ENCODE measurements at places on chromosomes 2 and 18.

DNA sequence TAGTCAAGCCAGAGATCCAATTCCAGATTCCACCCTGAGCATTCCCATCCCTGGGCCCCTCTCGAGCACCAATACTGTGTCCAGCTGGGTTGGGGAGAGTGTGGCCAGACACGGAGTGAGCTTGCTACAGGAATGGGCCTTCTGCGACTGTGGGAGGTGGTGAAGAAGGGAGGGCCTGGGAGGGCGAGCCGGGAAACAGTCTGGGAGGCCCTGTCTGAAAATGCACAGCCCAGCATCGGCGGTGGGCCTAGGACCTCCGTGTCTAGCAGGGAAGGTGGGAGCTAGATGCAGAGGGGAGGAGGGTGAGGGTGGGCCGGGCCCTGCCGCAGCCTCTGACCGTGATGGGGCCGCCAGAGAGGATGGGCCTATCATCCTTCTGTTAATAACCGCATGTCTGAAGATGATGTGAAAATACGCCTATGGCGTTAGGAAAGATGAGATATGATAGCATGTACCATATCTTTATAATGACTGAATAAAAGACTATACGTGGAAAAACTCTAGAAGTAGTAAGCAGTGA is 1.9 kb upstream of the OTOS start:
- no peak for DNase-seq

DNA sequence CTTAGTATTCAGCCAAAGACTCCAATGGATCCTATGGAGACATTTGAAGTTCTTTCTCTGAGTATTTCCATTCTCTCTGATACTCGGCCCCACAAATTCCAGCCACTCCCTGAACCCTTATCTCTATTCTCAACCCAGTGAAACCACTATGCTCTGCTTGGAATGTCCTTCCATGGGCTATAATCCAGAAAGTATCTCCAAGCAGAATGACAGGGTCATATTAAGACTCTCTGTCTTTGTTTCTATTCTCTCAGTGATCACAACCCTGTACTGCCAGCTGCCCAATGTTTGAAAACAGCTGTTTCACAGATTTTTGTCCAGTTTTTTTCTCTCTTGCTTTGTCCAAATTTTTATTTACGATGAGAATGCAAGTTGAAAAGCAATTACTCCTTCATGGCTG is 21.9 kb downstream of the CHMP3 start:
- no peak for DNase-seq

- DNase-seq: no peak
These were observed 149.2 kb upstream of the VWC2L start for GRCh38 chr2:214261683-214262082.

DNA sequence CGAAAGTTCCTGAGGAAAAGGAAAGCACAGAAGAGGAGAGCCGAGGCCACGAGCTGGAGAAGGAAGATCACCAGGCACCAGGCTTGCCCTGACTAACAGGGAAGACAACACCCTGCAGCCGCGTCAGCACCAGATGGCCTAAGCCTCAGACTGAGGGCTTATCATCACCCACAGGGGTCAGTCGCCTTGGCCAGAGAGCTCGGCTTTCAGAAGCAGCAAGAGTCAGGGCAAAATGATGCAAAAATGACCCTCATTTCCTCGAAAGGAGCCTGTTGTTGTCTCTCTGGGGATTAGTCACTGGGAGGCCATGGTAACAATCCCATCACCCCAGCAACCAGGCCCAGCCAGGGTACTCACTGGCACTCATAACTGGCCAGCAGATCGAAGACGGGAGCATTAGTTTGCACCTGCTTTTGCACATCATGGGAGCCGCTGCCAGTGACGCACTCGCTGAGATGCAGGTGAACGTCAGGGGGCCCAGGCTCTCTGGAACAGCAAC is 42.7 kb upstream of the ZFP36L2 start:
- DNase-seq: no peak

DNA sequence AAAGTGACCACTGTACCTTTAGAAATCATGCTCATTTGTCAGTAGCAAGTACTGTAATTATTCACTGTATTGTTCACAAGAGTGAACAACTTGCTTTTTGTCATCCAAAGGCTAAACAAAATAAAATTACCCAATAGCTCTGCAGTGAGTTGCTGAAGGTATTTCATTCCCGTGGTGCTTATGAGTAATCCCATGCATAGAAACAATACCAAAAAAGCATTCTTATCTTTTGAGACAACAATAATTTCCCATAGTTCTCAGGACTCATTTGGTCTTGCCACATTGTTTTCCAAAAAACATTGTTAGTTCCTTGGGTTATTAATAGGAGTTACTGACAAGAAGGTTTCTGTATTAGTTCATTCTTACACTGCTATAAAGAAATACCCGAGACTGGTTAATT is 503.2 kb upstream of the FAM98A start:
- DNase-seq: no peak

GRCh38 chr2:25301453-25302352 is 40.0 kb downstream of the DNMT3A start:
- DNase-seq: peak; percentile 68

DNA sequence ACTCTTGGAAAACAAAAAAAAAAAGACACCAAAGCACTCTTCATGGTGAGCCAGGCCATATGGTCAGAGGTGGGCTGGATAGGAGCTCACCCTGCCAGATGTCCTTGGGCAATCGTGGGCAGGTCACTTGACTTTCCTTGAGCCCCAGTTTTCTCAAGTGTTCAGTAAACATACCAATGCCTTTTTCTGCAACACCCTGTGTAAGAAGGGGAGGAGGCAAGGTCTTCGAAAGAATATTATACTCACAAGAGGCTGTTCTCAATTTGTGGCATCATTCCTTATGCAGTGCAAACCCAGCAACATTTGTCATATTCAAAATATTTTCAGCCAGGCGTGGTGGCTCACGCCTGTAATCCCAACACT is 22.9 kb upstream of the TMEM87B start:
- no peak for DNase-seq

- DNase-seq: no peak
These were observed 62.5 kb downstream of the GNAL start for GRCh38 chr18:11751341-11752115.

DNA sequence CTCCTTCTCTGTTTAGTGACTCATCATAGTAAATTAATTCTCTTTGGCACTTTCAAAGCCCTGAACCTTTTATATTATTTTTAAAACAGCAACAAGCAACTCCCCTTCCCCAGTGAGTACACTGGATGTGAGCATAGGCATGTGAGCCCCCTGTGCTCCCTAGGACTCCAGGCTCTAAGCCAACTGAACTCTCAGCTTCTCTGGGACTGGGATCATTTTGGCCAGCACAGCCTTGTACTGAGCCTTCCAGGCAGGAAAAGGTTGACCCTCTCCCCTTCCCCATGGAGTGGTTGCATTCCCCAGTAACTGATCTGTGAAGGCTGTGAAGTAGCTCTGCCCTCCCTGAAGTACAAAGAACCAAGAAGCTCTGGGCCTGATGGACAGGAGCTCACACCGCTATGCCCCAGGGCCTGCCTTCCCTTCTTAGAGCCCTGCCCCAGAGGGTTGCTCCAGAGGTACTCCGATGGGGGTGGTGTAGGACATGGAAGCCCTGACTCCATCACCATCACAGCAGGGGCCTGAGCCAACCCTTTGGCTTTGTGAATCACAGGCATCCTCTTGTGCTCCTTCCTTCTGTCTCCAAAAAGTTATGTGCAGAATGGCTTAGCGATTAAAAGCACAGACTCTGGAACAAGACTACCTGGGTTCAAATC is 57.8 kb downstream of the ADD2 start:
- DNase-seq: no peak

DNA sequence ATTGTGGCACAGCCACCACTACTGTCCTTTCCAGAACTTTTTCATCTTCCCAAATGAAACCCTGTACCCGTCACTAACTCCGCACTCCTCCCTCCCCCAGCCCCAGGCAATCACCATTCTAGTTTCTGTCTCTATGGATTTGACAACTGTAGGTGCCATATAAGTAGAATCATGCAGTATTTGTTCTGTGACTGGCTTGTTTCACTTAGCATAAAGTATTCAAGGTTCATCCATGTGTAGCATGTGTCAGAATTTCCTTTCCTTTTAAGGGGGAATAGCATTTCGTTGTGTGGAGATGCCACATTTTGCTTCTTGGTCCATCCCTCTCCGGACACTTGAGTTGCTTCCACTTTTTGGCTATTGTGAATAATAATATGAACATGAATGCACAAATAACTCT is 842 bp upstream of the CKAP2L start:
- DNase-seq: no peak

DNA sequence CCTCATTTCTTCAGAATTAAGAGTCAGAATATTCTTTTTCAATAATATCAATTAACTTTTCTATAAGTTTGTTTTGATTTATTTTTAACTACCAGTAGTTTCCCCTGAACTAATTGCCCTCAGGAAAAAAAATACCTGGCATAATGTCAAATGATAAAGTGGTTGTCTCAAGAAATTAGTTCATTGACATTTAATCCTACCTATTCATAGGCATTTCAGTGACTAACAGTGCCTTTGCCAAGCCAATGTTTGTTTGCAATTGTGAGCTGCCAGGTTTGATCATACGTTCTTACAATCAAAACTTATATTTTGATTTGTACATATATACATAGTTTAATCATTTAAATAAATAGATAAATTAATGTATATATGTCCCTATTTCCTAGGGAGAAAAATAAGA is 267.3 kb upstream of the MC4R start:
- DNase-seq: no peak

GRCh38 chr18:44025421-44025820 is 655.3 kb upstream of the SETBP1 start:
- no peak for DNase-seq

GRCh38 chr2:1136067-1136466 is 185.4 kb downstream of the SNTG2 start:
- DNase-seq: no peak

GRCh38 chr18:63843008-63843407 is 44.5 kb upstream of the SERPINB2 start:
- DNase-seq: no peak

DNA sequence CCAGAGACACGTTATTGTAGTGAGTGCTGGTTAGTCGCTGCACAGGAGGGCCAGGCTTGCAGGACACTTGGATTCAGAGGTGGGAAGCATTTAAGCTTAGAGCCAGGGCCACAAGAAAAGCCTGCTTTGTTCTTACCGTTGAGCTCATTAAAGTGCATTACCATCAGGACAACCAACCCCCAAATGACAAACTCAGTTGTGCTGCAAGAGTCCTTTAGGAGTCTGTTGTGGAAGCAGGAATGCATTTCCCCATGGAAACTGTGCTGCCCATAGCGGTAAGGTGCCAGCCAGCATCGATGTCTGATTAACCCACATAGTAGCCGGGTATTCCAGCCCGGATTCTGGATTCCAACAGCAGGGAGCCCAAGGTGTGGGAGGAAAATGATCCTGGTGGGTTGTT is 23.4 kb upstream of the REEP1 start:
- no peak for DNase-seq

DNA sequence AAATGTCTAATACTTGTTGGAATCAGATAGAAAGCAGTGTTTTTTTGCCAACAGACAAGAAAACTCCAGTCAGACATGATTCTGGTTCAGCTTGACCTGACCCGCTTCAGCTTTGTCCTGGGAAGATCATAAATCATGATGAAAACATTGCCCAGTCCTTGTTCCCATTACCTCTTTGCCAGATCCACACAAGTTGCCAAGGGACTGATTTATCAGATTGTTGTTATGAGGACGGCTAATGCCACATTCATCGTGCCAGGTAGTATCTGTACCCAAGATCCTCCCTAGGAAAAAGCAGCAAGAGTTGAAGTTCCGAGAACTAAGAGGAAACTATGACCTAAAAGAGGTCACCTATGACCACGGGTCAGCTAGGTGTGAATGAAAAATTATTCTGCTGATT is 39.0 kb downstream of the SLC40A1 start:
- DNase-seq: no peak

DNA sequence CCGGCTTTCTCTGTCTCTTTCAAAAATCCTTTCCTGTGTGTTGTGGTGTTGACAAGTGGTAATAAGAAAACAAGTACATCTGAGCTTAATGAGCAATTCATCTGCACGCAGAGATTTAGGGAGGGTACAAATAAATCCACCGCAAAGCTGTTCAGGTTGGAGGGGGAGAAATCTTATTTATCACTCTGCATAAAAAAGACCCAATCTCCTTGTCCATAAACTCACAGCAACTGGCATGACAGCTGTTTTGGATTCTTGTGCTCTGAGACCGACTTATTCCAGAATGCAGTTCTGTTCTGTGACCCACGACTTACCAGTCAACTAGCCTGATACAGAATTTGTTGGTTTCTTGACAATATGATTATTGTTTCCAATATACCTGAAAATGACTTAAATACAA is 380.1 kb downstream of the SOX11 start:
- no peak for DNase-seq

DNA sequence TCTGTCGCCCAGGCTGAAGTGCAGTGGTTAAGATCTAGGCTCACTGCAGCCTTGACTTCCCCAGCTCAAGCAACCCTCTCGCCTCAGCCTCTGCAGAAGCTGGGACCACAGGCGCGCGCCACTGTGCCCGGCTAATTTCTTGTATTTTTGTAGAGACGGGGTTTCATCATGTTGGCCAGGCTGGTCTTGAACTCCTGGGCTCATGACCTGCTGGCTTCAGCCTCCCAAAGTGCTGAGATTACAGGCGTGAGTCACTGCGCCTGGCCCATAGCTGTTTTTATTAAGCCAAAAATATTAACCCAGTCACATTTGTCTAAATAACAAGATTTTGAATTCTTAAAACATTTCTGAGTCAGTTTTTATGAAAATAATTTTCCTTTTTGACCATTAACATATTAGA is 6.3 kb upstream of the SFT2D3 start:
- DNase-seq: no peak

- no peak for DNase-seq
These were observed 79.8 kb downstream of the MGAT5 start for GRCh38 chr2:134333646-134334189.

DNA sequence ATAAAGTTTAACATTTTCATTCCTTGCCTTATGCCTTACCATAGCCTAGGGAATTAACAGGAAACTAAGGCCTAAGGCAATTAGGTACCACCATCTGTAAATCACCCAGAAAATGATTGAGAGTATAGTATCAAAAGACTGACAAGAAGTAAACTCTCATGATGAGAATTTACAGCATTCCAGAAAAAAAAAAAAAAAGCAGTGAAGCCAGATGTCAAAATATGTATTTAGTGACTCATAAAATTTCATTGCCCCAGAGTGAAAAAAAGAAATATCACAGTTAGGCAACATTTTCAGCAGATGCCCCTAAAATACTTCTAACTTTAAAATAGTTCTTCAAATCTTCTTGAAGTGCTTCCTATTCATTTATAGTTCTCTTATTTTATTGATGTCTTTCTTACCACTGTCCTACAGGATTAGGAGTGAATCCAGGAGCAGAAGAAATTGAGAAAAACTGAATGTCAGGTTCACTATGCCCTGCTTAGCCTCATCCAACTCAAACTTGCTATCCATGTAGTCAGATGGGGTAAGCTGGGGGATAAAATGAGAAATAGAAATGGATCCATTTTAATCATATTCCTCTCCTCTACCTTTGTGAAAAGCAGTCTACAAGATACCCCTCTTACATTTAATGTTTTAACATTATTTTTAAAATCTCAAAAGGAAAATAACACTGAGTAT is 57.3 kb upstream of the TANK start:
- no peak for DNase-seq
